ENCODE measurements at places on chromosomes 7 and 10.

GRCh38 chr10:14692344-14693076 is 82.2 kb downstream of the FAM107B start:
- no peak for DNase-seq

DNA sequence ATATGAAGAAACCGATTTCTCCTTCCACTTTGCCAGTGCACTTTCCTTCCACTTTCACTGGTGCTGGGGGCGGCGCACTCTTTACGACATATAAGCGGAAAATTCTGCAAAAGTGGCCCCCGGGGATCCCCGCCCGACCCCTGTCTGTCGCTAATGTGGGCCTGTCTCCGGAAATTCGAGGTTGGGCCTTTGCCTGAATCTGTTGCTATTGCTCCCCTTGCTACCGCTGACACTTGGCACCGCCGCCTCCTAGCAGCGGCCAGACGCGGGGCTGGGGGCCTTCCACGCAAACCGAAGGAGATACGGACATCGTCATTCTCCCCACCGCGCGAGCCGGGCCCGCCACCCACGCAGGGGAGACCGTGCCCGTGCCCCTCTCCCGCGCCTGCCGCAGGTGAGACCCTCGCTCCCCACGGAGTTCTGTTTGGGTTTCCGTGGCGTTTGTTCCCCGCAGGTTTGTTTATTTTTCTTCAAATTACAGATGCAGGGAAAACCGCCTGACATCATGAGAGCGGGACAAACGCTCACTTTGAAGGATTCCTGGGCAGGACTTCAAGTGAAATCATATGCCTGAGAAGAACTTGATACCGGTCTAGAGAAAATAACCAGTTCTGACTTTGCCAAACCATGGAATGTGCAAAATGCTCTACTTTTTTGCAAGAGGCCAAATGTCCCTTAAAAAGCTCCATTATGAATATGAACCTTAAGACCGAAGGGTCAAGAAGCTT is 5.0 kb downstream of the TWIST1 start:
- DNase-seq, result no peak

- no peak for DNase-seq
Observed at GRCh38 chr7:116305485-116306408, 95.4 kb downstream of the TES start.

- no peak for DNase-seq
Observed at GRCh38 chr7:304574-305409, 14.8 kb downstream of the FOXL3 start.

DNA sequence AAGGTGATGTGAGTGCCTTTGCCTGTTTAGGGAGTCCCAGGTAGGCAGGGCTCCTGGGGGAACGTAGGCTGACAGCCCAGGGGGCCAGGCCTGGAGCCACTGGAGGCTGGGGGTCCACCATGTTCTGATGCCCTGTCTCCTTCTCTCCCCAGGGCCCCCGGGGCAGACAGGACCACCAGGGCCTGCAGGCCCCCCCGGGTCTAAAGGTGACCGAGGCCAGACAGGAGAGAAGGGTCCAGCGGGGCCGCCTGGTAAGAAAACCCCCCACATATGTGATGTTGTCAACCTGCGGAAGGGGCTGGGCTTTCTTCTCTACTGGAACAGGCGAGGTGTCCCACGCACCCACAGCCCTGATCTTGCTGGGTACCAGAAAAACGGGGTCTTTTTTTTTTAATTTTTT is 85.2 kb downstream of the MYL10 start:
- no peak for DNase-seq
